ENCODE measurements at places on chromosomes 16 and 17. TPM values are rescaled to one million over a fixed set of nuclear protein-coding genes. Genes with fewer than 3 reads are reported as not detected.

GRCh38 chr17:979539-980405 lies at the start of gene NXN:
Gene NXN (minus strand): TSS chr17:979776.
- DNase-seq: peak; percentile 82

DNA sequence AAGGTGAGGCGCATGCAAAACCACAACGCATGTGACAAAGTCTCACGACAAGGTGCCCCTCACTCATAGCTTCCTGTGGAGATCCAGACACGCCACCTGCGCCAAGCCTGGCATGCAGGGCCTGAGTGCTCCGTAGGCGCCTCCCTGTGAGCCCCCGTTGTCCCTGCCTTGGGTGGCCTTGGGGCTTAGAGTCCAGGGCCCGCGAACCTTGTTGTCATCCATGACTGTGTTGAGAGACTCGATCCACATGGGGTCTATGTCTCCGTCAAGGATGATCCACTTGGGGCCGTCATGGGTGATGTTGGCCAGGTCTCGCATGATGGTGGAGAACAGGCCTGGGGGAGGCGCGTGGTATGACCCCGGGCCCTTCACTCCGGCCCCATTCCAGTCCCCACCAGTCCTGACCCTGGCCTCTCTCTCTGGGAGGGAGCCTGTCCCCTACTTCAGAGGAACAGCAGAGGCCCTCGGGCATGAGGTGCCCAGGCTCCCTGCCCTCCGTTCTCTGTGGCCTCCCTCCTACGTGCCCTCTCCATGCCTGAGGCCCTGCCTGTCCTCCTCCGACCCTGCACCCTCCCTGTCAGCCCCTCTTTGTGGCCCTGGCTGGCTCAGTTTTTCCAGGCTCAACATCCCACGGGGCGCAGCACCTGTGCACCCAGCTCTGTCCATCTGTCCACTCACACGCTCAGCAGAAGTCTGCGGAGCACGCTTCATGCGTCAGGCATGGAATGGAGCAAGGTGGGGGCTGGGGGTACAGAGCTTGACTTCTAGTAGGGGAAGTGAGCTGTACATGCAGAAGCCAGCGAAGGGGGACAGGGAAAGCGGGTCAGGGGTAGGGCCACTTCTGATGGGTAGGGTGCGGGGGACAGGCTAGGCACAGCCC lies 85.7 kb downstream of the DNAH17 start:
- DNase-seq: no peak

Gene RABEP2
- total RNA-seq: 30.2 TPM

GRCh38 chr16:57039148-57039812 lies 49.9 kb downstream of the NLRC5 start:
- DNase-seq: no peak

Gene CDH3
- 41.7 TPM for total RNA-seq

Gene DBF4B
- total RNA-seq: 44.8 TPM

GRCh38 chr17:67725807-67726206 lies 8.1 kb downstream of the NOL11 start:
- no peak for DNase-seq

DNA sequence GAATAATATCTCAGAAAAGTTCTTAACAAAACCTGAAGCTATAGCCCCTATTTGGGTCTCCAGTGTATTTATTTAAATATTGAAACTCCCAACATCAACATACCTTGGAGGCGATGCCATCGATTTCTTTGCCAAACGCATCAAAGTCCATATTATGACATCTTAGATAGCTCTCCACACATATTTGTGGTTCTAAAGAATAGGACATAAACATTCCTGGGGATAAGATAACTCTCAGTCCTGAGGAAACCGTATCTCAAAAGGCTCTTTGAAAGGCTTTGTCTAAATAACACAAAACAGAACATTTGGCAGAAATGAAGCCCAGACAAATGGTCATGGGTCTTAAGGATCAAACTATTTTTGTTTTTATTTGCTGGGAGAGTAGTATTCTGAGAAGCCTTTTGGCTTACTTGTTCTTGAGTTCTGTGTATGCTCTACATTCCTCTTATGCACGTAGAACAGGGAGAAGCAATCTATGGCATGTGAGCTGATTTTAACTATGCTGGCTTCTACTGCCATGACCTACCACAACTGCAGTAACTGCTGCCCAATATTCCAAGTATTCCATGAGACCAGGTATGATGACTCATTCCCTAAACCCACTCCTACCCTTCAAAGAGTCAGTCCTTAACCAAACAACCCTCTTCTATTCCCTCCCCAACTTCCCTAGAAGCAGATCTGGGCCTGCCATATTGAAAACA lies 279.0 kb upstream of the ZFHX3 start:
- no peak for DNase-seq

Gene CDYL2
- total RNA-seq: 1.0 TPM

DNA sequence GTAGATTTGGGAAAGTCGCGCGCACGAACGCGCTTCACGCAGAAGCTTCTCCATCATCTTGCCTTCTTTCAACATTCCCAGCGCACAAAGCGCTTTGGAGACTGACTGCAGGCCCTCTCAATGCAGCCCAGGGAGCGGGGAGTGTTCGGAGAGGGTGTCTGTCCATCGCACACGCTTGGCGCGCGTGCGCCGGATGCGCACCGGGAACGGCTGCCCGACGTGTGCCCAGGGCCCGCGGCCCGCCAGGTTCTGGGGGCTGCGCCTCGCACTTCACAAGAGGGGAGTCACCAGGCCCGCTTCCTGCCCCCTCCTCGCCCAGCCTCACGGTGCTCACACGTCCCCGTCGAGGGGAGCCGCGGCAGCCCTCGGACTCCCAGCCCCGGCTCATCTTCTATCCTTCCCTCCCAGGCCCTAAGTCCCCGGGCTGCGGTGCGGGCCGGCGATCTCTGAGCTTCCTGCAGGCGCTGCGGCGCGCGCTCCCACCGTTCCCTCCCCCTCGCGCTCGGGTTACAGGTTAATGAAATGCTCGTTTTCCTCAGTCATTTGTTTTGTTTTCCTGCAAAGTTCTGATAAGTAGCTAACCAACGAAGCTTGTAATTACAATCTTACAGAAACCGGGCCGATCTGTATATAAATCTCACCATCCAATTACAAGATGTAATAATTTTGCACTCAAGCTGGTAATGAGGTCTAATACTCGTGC lies 2.8 kb upstream of the IRX3 start:
- no peak for DNase-seq

DNA sequence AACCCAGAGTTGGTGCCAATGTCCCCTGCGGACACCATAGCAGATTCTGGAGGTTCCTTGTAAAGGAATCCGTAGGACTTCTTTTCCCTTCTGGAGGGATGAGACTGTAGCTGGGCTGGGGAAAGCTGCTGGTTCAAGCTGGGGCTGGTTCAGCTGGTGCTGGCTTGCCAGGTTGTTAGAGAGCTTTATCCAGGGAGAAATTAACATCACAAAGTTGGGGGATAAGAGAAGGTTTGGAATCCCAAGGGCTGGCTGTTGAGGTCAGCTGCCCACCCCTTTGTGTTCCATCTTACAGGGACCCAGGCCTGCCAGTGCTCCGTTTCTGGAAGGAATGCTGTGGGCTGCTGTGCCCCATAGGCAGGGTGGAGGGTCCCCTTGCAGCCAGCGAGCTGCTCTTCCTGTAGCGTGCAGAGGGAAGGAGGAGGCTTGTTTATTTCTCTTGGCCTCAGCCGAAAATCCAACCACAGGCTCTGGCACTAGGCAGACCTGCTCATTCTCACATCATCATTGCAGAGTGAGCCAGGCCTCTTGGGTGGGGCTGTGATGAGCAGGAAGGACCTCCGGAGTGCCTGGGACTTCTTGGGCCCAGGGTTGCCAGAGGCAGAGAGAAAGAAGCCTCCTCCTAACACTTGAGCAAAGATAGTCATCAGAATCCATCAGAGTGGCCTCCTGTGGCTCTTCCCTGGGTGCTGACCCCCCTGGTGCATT lies 251.1 kb downstream of the SEC14L1 start:
- DNase-seq: peak; percentile 44

DNA sequence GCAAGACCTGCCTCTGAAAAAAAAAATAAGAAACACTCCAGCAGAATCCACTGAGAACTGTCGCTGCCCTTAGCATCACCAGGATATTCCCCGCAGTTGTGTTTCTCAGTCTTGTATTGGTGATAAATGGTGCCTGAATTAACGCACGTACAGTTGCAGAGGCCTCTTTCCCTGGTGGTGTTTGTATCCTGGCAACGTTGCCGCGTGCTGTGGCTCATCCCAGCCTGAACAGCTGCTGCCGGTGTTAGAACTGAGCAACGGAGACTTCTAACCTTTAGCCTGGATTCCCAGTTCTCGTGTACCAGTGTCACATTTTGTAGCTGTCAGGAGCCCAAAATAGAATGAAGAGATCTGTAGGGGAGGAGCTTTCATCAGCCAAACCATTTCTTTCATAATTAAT lies 4.8 kb downstream of the MLYCD start:
- DNase-seq: no peak

- DNase-seq: no peak
These were observed 396.6 kb upstream of the DYNLRB2 start for GRCh38 chr16:80144191-80144590.

Gene WDR45B
- total RNA-seq: 108 TPM

DNA sequence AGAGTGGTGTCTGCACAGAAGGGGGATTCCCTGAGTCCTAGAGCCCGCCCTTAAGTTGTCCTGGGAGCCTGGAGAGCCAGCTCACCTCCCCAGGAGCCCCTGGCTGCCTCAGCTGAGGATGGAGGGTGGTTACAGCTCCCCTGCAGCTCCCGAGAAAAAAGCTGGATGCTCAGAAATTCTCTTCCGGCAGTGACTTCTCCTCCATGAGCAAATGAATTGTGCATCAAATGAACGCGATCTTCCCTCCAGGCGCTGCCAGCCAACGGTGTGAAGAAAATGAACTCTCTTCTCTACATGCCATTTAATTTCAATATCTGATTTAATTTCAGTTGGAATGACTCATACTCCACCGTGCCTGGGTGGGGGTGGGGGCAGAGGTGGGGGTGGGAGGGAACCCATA lies 14.3 kb upstream of the C16orf74 start:
- DNase-seq: no peak

GRCh38 chr17:22510504-22510903 lies 818.2 kb downstream of the KCNJ18 start:
- DNase-seq: no peak

- peak; percentile 85 for DNase-seq
These were observed 13.2 kb downstream of the IL4R start for GRCh38 chr16:27326738-27327585.

GRCh38 chr16:68292425-68292824 lies 18.3 kb downstream of the SLC7A6OS start:
- DNase-seq: no peak

DNA sequence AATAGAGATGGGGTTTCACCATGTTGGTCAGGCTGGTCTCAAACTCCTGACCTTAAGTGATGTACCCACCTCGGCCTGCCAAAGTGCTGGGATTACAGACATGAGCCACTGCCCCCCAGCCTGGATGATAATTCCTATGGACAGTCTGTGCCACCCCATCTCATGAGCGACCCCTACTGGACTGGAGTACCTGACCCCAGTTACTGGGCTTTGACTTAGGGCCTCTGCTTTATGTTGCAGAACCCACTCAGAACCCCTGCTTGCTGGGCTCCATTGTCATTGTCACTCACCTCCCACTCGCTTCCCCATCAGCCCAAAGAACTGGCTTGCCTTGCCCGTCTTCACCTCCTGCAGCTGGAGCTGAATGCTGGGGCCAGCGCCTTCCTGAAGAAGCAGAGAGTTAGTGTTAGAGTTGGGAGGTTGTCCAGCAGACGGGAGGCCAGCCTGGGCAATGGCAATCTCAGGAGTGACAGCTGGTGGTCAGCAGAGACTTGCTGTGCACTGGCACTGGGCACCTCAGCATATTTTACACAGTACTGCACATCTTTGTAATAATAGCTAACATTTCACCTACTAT lies 4.0 kb downstream of the TAC4 start:
- DNase-seq: peak; percentile 74

Gene HS3ST3B1
- 0.80 TPM for total RNA-seq

GRCh38 chr17:19316761-19317358 lies 45.7 kb downstream of the B9D1 start:
- no peak for DNase-seq

Gene DNAAF8
- 1.8 TPM for total RNA-seq

- DNase-seq: peak; percentile 36
These were observed 51.7 kb downstream of the GAN start for GRCh38 chr16:81366316-81366932.

Gene STH
- total RNA-seq: not detected

GRCh38 chr17:27536781-27537180 lies 80.5 kb downstream of the KSR1 start:
- DNase-seq: no peak

- no peak for DNase-seq
These were observed 10.3 kb upstream of the NFAT5 start for GRCh38 chr16:69555437-69555836.

- DNase-seq: no peak
These were observed 273.4 kb downstream of the NTN1 start for GRCh38 chr17:9294661-9295210.

DNA sequence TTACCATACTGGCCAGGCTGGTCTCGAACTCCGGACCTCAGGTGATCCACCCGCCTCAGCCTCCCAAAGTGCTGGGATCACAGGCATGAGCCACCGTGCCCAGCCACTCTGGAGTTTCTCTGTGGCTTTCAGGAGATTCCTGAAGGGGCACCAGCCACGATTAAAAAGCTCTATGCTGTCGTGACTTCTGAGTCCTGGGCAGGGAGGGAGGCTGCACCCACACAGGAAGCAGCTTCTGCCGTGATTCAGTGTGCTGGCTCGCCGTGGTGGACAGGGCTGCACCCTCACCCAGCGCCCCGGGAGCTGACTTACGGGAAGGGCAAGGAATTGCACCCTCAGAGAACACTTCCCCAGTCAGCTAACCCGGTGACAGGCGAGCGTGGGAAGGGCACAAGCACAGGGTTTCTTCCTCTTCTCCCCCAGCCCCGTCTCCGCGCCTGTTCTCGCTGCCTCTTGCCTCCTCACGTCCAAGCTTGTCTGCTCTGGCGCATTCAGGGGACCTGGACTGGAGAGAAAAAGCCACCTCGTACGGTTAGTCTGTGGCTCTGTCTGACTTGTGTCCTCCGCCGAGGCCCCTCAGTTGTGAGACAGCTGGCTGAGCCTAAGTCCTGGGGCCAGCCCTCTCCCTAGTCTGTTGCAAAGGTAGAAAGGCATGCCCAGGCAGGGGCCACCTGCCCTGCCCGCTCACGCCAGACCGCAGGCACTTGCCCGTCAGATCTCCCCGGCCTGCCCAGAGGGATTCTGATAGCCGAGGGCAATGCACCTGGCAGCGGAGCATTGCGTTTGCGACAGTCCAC lies 145.0 kb downstream of the SEC14L1 start:
- DNase-seq: peak; percentile 80

DNA sequence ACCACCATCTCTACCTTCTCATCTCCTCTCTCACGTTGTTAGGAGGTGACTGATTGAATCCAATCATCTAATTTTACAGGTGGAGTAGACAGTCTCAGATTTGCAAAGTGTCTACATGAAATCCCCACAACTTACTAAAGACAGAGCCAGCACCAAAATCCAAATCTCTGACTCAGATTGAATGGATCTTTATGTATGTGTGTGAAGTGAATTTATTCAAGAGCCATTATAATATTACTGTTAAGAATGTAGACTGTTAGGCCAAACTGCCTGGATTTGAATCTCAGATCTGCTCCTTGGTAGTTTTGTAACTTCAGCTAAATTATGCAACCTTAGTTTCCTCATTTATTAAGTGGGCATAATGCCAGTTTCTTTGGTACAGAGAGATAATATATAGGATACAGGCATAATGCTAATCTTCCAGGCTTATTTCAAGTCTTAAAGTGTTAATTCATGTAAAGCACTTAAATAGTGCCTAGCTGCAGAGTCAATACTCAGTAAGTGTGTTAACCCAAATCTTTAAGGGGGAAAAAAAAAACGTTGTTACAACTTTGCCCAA lies 12.7 kb downstream of the CNEP1R1 start:
- no peak for DNase-seq

- DNase-seq: no peak
These were observed 29.2 kb downstream of the CALCOCO2 start for GRCh38 chr17:48860034-48860433.

Gene SKAP1
- 4.4 TPM for total RNA-seq

Measured in Calu3 (cell line).